ENCODE measurements at places on chromosomes 5 and 9.

- no peak for DNase-seq
Observed at GRCh38 chr5:90472783-90473395, 1.7 kb downstream of the MBLAC2 start.

GRCh38 chr9:127955294-127956015, 17.8 kb upstream of the DPM2 start:
- DNase-seq = peak; percentile 95

GRCh38 chr9:18393340-18394130, 80.4 kb upstream of the ADAMTSL1 start:
- no peak for DNase-seq

DNA sequence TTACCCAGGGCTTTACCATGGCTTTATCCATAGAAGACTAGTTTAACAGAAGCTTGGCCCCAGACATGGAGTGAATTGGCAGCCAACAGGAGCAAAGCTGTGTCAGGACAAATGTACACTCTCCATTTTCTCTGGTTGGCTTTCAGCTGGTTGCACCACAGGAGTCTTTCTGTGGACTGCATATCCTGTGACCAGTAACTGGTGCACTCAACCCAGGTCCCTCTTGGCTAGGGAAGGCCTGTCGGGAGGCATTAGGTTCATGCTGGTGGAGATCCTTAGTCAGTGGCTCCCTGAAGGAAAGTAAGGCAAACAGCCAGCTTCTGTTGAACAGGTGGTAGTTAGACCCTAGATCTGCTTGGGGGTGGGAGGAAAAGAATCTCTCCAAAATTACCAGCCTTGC, 146.9 kb upstream of the TLX3 start:
- no peak for DNase-seq

GRCh38 chr5:132763181-132764036, 13.6 kb downstream of the SEPTIN8 start:
- no peak for DNase-seq

DNA sequence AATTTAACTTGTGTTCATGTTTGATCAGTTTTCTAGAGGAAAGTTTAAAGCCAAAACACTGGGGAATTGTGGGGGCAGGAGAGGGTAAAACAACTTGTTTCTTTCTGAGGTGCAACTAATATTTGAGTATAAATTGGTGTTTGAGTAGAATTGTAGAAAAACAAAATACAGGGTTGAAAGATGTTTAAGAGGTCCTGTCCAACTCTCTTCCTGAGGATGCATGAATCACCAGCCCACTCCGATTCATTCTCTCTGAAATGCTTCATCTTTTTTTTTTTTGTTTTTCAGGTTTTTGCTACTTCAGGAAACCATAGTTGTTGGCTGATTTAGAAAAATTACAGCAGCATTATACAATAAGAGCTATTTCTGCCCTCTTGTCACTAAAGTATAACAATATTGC, 42.4 kb upstream of the TMC1 start:
- DNase-seq = no peak

- DNase-seq = no peak
Observed at GRCh38 chr5:139764886-139765408, 30.7 kb upstream of the PSD2 start.

GRCh38 chr5:96070622-96071225, 109.1 kb upstream of the ELL2 start:
- DNase-seq = no peak

- no peak for DNase-seq
Observed at GRCh38 chr5:64742821-64743220, 25.7 kb downstream of the SREK1IP1 start.

GRCh38 chr9:112125951-112126388, 49.1 kb downstream of the SUSD1 start:
- no peak for DNase-seq

GRCh38 chr5:95939465-95939864, 22.2 kb downstream of the ELL2 start:
- no peak for DNase-seq

DNA sequence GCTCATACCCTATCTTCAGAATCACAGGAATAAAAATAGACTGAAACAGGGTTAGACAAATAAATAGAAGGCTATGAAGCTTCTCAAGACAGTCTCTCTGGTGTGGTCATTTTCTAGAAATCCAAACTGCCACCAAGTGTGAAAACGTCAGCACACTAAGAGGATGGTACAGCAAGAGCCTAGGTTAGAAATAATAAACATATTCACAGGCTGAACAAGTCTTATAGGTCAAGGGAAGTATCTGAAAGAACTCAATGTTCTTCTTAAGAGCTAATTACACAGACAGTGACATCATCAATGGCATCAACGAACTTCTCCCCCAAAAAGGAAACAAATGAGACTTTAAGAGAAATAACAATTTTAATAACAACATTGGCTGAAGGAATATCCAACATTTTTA, 22.7 kb upstream of the PLPP6 start:
- no peak for DNase-seq

DNA sequence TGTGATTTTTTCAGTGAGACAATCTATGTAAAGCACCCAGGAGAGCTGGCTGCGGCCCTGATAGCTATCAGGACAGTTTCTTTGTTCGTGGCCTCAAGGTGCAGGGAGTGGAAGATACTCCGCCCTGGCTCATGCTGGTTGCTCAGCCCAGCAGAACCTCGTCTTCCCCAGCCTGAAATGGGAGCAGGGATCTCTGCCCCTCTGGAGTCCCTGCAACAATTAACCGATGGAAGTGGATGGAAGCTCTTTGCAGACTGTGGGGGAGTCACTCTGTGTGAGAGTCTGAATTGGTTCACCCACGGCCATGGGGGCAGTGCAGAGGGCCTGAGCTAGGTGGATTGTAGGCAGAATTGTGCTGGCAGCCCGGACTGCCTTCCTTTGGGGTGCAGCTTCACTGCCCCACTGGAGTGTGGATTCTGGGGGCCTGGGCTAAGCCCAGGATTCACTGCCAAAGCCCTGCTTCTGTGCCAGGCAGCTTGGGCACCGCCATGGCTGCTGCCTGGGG, 2.8 kb downstream of the AIF1L start:
- DNase-seq = no peak

GRCh38 chr9:84570482-84571154, 98.9 kb upstream of the NTRK2 start:
- DNase-seq = no peak

- no peak for DNase-seq
Observed at GRCh38 chr9:92794426-92794825, 29.8 kb upstream of the BICD2 start.

Data from activated CD4-positive, alpha-beta memory T cell treated with anti-CD3 and anti-CD28 coated beads for 36 hours (primary cell).